ENCODE measurements at places on chromosomes 12 and 14.
A peak's percentile ranks its signal among the peaks of the same experiment; 100 is the strongest.

DNA sequence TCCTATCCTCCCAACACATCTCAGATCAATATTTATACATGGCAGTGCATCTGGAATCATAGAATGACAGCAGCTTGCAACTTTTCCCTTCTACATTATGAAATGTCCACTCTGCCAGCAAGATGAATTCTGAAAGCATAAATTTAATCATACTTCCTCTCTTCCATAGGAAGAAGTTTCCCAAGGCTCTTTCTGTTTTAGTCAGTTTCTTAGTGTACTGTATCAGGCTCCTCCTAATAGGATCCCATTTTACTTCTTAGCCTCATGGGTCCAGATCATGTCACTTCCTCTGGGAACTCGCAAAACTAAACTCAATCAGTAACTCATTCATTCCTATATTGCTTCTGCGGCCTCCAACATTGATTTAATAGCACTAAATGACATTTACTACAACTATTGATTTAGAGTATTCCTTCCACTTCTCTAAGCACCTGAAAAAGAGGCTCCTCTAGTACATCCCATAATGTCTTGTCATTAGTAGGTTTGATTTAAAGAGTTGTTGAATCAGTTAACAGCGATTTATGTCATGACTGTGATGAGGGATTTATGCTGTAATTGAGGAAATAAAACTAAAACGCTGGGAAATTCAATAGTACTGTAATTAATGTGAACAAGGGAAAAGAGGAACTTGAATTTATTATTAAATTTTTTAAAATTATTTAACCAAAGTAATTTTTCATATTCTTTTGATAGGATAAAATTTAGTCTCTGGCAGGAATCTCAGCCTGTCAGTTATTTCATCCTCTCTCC lies 4.0 kb downstream of the CLEC1A start:
- DNase-seq, result no peak

- peak; percentile 26 for DNase-seq
These were observed 877 bp downstream of the BAG5 start for GRCh38 chr14:103561381-103562178.

DNA sequence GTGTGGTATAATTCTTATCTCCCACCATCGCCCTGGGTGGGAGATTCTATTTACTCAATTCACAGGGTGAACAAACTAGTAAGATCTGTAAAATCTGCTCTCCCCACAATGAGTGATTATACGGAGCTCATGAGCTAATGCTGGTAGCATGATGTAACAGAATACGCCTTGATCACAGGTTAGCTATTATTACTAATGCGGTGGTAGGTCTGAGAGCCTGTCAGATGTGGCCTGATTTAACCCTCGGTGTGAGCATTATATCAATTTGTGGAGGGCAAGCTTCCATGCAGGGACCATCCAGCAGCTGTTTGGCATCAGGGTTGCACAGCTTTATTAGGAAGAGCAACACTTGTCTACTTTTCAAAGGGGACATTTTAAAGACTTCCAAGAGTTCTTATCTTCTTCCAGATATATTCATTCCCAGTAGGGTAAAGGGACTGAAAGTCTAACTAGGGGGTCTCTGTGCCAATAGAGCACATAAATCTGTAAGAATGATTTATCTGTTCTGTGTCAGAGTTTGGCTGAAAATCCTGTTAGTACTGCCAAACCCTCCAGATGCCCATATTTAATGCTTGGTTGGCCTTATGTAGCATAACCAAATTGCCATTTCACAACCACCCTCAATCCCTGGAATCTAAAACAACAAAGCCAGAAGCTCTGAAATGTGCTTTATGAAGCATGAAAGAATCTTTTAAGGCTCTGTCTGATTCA lies 18.7 kb downstream of the TSHR start:
- no peak for DNase-seq

DNA sequence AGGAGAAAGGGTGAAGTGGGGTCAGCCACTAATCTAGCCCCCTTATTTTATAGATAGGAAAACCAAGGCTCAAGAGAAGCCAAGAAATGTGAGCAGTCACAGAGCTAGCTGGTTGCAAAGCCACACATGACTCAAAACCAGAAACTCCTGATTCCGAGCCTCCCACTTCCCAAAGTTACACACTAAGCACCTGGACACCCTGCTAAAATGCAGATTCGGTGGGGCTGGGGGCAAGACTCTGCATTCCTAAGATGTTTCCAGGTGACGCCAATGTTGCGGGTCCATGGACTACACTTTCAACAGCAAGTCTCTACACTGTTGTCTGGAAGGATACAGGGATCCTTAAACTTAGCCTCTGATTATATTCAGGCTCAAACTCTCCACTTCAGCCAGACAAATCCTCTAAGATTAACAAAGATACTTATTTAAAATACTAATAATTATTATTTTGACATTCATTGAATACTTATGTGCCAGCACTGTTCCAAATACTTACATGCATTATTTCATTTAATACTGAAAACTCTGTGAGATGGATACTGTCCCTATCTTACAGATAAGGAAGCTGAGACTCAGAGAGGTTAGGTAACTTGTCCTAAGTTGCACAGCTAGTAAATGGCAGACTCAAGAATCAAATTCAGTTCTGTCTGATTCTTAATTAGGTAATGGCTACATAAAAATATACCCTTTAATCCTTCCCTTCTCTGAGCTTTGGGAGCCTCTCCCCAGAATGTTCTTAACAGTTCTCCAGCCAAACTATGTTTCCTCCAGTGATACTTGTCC lies 81.4 kb downstream of the CRACR2A start:
- no peak for DNase-seq

DNA sequence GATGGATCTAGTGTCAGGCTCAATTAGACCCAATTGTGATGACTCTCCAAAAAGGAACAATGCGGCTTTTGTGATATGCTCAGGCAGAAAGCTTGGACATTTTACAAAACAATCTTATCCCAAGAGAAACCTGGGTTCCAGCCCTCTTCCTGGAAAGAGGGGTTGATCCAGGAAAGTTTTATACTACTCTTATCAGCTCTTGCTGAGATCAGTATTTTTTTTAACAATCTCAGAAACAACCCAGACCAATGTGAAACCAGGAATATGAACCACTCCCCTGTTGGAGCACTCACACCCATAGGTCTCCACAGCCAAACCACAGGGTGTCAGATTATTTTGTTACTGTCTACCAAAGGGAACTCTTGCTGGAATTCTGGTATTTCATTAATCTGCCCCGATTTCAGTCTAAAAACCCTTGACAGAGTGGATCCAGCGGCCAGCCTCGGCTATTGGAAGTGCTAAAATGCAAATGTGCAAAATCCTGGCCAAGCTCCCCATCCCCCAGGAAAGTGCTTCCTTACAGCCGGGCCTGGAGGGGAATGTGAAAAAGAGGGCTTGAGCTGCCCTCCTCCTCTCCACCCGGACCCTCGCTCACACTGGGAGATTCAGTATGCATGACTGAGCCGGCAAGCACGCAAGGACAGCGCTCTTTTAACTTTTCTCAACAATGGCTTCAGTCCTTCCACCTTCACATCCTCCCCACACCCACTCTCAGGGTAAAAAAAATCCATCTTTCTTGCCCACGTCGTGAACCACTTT lies 4.0 kb downstream of the FBXL14 start:
- no peak for DNase-seq

GRCh38 chr12:106892075-106892474 lies 63.6 kb upstream of the TMEM263 start:
- no peak for DNase-seq

GRCh38 chr12:98999559-98999958 lies 354.5 kb downstream of the APAF1 start:
- DNase-seq, result no peak

DNA sequence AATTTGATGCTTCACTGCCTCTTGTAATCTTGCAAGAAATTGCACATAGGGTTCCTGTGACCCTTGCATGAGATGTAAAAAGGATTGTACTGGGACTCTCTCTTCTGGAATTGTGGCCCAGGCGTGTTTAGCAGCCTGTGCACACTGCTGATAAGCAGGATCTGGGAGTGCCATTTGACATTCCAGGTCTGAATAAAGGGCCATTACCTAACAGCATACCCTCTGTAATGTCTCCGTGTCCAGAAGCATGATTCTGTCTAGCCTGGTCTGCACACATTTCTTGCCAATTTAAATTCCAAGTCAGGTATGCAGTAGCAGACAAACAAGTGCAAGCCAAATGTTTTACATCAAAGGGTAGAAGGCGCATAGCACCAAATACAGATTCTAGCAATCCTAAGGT lies 18.1 kb upstream of the MAPKAPK5 start:
- no peak for DNase-seq

- DNase-seq, result no peak
These were observed 220.2 kb upstream of the PLEKHG7 start for GRCh38 chr12:92482599-92482998.

DNA sequence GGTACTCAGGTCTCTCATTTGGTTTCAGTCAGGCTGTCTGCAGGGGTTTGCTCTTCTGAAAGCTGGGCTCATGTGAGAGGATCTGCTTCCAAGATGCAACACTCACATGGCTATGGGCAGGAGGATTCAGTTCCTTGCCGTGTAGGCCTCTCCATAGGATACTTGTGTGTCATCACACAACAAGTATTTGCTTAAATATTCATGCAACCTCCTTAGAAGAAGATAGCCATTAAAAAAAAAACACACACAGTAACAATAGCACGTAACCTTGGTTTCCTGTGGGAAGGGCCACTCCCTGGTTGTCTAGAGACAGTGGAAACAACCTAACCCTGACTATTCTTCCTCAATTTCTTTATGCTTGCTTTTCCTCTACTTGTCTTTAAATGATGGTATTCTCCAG lies 31.8 kb upstream of the CLEC4E start:
- no peak for DNase-seq

GRCh38 chr12:2944401-2945047 lies 14.7 kb upstream of the TEAD4 start:
- DNase-seq, result peak; percentile 56

GRCh38 chr12:115983226-115983798 lies 294.2 kb downstream of the MED13L start:
- DNase-seq, result no peak

GRCh38 chr12:124928095-124928911 lies 13.9 kb upstream of the UBC start:
- DNase-seq, result peak; percentile 48

DNA sequence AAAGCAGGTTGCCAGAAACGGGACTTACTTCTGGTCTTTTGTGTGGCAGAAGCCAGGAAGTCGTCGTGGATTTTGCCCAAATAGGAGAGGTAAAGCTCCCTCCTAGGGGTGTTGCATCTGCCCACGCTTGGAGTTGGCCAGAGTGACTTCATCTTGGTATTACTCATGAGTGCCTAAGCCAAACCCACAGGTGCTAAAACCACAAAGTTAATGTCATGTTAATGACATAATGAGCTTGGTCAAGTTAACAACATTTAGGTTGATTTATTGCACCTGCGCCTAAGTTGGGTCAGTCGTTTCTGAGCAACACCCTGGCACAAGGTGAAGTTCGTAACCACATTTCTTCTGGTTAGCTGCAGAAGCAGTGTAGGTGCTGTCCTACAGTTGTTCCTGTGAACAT lies 225.2 kb downstream of the FUT8 start:
- DNase-seq, result peak; percentile 32

- no peak for DNase-seq
These were observed 80.6 kb downstream of the ANO4 start for GRCh38 chr12:100875156-100875555.

DNA sequence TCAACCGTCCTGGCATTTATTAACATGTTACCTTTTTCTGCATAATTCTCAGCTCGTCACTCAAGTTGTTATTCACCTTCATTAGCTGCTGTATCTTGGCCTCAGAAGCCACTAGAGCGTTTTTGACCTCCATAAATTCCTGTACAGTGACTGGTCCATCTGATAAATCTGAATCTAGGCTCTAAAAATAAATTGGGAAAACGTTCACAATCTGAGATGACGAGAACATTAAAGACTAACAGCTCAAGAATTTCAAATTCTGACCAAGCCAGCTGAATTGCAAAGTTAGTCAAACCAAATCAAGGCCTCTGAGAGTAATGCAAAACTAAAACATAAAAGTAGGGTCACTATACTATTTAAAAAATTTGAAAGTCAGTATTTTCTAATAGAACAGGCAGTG lies 45.0 kb downstream of the GIT2 start:
- DNase-seq, result no peak

DNA sequence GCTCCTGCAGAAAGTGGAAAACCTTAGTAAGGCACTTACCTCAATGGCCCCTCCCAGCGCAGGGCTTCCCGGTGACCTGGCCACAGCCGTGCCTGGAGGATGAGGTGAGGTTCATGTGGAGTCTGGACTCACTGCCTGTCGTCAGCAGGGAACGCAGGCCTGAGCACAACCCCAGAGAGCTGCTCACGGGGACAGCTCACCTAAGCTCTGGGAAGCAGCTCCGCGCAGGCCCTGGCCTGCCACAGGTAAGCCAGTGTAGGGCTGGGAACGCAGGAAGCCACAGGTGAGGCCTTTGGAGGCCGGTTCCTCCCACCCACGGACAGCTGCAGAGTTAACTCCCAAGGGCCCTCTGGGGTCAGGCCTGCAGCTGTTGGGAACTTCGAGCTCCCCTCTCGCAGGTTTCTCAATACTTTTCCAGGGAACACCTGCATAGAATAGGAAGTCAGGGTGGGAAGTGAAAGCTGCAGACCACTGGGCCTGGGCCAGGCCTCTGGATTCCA lies 32.7 kb downstream of the ANAPC7 start:
- no peak for DNase-seq

GRCh38 chr12:110821917-110822316 lies 24.9 kb upstream of the CCDC63 start:
- no peak for DNase-seq

GRCh38 chr14:99321955-99322730 lies 50.1 kb upstream of the BCL11B start:
- DNase-seq, result no peak

DNA sequence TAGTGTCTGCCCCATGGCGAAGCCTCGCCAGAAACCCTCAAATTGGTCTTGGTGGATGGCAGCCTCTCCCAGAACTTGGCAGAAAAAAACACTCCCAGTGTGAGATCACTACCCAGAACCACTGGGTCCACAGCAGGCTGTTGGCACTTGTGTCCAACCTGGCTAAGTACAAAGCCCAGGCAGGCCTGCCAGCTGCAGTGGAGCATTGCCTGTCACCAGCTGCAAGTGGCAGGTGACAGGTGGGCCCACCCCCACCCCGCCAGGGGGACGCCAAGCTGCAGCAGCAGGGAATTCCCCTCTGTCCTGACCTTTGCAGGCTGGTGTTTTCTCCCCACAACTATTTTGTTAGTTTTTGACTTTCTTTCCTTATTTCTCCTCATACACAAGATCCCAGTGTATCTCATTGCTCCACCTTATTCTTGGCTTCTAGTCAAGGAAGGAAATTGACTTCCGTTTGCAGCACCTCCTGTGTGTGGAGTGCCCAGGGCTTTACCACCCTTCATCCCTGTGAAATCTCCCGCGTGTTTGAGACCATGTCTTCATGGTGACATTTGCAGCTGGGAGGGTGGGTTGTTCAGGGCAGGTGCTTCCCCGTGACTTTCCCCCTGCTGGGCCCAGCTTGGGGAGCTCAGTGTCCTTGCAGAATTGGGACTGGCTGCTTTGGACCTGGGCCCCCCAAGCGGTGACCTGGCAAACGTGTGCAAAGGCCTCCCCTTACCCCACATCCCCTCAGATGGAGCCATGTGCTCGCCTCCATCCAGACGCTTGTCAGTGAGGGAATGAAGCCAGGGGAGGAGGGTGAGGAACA lies 73.8 kb upstream of the RIN3 start:
- DNase-seq, result no peak

GRCh38 chr12:84955298-84955697 lies 42.7 kb upstream of the SLC6A15 start:
- no peak for DNase-seq

- no peak for DNase-seq
These were observed 14.8 kb downstream of the INF2 start for GRCh38 chr14:104704252-104704651.

- no peak for DNase-seq
These were observed 1.9 kb downstream of the TGFB3 start for GRCh38 chr14:75979648-75980565.
